ENCODE measurements at places on chromosomes 4 and X. TPM values are rescaled to one million over a fixed set of nuclear protein-coding genes. Genes with fewer than 3 reads are reported as not detected.

GRCh38 chrX:1491851-1492349 lies 39.2 kb upstream of the ASMTL start:
- no peak for DNase-seq

DNA sequence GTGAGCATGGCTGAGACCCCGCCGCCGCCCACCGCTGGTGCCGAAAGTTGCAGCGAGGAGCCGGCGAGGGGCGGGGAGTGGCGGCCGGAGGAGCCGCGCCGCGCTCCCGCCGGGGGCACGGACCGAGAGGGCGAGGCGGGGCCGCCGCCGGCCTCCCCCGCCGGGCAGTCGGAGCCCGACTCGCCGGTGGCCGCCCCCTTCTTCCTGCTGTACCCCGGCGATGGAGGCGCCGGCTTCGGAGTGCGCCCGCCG lies 16.5 kb downstream of the UTP3 start:
- DNase-seq: no peak

DNA sequence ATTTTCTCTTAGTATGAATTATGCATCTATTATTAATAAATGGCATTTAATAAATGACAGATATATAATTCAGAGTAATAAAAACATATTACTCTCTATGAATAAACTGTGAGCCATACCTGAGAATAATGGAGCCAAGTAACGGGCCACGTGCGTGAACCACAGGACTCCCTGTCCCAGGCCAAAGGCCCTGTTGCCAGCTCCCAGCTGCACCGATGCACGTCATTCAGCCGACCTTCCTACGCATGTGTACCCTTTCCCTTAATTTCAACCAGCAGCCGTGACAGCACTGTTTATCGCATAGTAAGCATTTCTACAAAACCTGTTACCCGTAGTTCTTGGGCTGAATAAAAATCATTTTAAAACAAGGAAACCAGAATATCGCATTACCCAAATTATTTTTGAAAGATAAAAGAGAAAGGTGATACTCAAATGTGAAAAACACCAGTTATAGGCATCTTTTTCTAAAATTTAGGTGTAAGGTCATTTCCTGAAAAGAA lies 827.2 kb upstream of the FRG1 start:
- no peak for DNase-seq

DNA sequence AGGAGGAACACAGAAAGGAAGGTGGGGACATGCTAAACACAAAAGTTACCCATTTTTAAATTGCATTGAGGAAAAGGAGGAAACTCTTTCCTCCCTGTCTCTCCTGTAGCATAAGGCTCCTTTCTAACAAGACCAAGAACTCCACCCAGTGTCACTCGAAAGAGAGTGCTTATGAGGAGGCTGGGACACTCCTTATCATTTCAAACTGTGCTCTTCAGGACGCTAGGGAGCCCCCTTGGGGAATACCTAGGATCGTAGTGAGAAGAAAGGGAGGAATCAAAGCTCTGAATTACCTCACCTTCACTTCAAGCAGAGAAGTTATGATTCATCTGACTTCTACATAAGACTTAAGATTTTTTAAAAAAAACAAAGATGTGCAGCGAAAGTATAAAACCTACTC lies 65.5 kb downstream of the F9 start:
- no peak for DNase-seq

DNA sequence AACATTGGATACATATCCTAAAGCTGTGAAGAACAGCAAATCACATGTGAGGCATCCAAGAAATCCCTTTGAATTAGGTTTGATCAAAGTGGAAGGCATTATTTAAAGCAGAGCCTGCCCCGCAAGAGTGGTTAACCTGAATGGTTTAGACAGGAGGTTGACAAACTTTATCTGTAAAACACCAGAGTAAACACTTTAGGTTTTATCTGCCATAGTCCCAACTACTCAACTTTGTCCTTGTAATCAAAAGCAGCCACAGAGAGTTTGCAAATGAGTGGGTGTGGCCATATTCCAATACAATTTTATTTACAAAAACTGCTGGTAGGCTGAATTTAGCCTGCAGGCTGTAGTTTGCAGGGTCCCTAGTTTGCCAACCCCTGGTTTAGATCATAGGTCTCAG lies 25.2 kb upstream of the FGFBP2 start:
- DNase-seq: no peak

DNA sequence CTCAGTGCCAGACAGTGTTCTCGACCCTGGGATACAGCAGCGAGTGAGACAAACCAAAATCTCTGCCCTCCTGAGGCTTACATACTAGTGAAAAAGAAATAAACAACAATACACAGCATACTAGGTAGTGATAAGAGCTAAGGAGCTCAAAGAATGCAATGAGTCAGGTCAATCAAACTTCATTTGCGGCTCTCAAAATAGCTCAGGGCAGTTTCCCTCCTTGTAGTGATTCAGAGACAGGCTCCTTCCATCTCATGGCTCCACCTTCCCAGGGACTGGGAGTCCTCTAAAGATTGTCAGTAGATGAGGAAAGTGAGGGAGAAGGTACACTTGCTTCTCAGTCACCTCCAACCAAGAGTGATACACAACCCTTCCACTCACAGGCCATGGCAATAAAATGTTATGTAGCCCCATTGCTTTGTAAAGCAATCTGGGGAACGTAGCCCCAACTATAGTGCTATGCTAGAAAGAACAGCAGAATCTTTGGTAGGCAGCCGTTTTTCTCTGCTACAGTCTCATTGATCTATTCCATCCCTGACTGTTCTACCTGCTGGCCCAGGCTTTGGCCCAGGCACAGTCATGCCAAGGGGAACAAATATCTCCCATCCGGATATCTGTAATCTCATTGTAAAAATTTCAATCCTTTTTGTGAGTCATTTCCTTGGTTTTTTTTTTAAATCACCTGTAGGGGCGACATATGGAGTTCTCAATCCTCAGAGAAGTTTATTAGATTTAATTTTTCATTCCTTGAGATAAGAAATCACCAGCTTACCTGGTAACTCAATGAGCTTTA lies 183.1 kb upstream of the S100G start:
- DNase-seq: no peak

GRCh38 chr4:47167081-47168035 lies 136.0 kb downstream of the GABRB1 start:
- DNase-seq: no peak

GRCh38 chr4:52091801-52092200 lies 40.7 kb downstream of the SPATA18 start:
- DNase-seq: no peak

GRCh38 chr4:140138428-140138827 lies 15.6 kb downstream of the MAML3 start:
- no peak for DNase-seq

GRCh38 chr4:91035276-91035675 lies 908.1 kb downstream of the CCSER1 start:
- DNase-seq: no peak

DNA sequence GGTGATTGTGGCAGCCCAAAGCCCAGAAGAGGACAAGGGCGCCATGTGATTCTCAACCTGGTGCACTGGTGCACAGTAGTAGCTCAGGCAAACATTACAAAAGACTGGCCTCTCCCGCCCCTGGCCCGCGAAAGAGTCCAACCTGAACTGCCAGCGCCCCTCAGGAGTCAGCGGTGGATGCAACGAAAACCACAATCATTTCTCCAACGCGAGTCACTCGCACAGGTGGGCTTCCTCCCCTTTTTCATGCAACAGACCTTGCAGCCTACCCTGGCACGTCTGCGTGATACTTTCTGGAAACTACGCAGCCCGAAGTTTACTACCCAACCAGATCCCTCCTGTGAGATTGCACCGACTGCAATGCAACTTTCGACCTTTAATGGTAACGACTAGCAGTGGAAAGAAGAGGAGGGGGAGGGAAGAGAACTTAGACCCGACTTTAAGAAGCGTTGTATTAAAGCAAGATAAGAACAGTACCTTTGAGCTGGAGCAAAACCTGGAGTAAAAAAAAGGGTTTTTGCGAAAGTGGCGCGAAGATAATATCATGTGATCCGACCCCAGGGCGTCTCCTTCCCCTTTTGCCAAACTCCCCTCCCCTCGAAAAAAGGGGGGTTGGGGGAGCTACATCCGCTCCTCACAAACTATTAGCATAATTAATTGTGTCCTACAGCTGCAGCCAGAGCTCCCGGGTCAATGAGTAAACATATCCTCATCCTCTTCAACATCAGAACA lies 63.3 kb upstream of the CCDC160 start:
- no peak for DNase-seq

DNA sequence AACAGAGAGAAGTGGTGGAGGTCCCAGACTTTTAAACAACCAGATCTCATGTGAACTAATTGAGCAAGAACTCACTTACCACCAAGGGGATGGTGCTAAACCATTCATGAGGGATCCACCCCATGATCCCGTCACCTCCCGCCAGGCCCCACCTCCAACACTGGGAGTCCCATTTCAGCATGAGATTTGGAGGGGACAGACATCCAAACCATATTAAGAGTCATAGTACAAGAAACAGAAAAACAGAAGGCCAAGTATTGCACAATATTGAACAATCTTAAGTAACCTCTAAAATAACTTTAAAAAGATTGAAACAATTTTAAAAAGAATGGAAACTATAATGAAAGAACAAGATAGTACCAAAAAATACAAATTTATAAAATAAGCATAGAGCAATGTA lies 110.0 kb downstream of the CBR4 start:
- no peak for DNase-seq

DNA sequence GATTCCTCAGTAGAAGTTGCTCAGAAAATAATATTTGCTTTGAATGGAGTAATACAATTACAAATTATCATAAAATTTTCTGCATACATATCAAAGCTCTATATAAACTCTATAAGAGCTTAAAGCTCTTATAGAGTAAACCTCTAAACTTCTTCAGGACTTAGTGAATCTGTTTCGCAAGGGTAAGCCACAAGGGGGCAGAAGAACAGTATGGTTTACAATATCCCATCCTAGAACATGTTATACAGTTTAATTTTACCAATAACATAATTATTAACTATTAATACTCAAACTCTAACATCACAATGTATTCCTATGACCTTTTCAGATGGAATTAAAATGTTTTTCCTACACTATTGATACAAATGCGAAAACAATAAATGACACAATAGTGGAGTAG lies 33.8 kb upstream of the SPANXN1 start:
- DNase-seq: no peak

- no peak for DNase-seq
These were observed 76.9 kb downstream of the RRAGB start for GRCh38 chrX:55794405-55794804.

GRCh38 chr4:11914406-11914805 lies 485.7 kb upstream of the HS3ST1 start:
- no peak for DNase-seq

- no peak for DNase-seq
These were observed 211.1 kb downstream of the GLUD2 start for GRCh38 chrX:121258545-121258944.

DNA sequence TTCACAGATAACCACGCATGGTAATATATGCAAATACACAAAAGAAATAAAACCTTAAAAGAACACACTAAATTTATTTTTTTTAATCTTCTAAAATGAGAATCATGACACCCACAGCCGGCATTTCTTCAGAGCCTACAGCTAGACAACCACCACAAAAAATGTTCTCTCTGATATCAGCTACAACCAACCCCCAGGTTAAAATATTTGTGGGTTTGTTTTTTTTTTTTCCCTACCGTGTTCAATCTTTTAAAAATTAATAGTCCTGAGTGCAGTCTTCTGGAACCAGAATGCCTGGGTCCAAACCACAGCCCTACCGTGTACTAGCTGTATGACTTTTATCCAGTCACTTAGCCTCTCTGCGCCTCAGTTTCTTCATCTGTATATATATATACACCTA lies 36.0 kb downstream of the MAML3 start:
- DNase-seq: no peak

- DNase-seq: no peak
These were observed 334.8 kb downstream of the TEX13C start for GRCh38 chrX:125654501-125654900.

- no peak for DNase-seq
These were observed 4.3 kb downstream of the DMD start for GRCh38 chrX:33207056-33207455.

NSUN7 gene
- total RNA-seq: 1.2 TPM

FAM120C gene
- total RNA-seq: 14.0 TPM

SOWAHB gene
- total RNA-seq: not detected

SOD3 gene
- not detected for total RNA-seq

VCX3B gene
- not detected for total RNA-seq

NWD2 gene
- not detected for total RNA-seq

SHROOM2 gene
- total RNA-seq: not detected

RASSF6 gene
- 1.4 TPM for total RNA-seq

HS3ST1 gene
- total RNA-seq: not detected

ANOS1 gene
- total RNA-seq: 0.05 TPM

CNKSR2 gene
- total RNA-seq: 4.4 TPM

CHRDL1 gene
- total RNA-seq: not detected

All from T-helper 17 cell (primary cell).